Fibroblast of lung (primary cell): ENCODE measurements at places on chromosomes 2 and 18. TPM values are rescaled to one million over a fixed set of nuclear protein-coding genes. Genes with fewer than 3 reads are reported as not detected.

Gene GRHL1
- total RNA-seq, result 0.77 and 0.99 TPM in 2 replicates

Gene CYP1B1
- total RNA-seq, result 94.1 and 97.3 TPM in 2 replicates

Gene OXER1
- 0.17 and 0.26 TPM in 2 replicates for total RNA-seq

Gene SP140
- total RNA-seq, result 0.26 and 0.33 TPM in 2 replicates

Gene CFC1
- total RNA-seq, result not detected in 2 replicates

Gene ST3GAL5
- 10.3 and 10.9 TPM in 2 replicates for total RNA-seq

Gene HOXD11
- not detected in 2 replicates for total RNA-seq

Gene IL37
- total RNA-seq, result not detected in 2 replicates

Gene PRKAG3
- 0.26 and 0.33 TPM in 2 replicates for total RNA-seq
